Thymus (tissue), 14 donors: ENCODE measurements at places on chromosomes 12 and 14.

GRCh38 chr12:111840807-111841206 is 1.2 kb upstream of the MAPKAPK5 start:
- no peak for DNase-seq

DNA sequence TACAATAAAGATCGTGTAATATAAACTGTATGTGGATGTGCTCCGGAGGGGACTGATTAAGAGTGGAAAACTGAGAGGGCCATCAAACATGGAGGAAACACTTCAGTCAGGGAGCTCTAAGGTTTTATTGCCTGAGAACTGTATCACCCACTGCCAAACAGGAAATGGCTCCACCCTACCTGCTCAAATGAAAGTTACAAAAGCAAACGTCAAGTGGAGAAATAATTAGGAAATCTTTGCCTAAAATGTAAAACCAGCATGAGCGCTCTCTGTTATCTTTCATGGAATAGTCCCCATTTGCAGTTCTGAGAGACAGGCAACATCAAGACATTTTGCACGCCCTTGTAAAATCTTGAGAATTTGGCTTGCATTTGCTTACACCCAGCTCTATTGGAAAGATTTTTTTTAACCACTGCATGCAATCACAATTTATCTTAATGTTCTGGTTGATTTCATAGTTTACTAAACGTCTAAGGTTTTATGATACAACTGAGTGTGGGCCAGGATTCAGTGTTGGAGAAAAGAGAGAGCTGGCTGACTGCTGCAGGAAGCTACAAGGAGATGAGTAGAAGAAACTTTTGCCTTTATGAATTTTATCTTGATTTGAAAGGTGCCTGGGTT is 344.0 kb upstream of the PRICKLE1 start:
- DNase-seq: no peak

- DNase-seq: peak; percentile 70
Measured at GRCh38 chr12:1583421-1584078, 10.8 kb downstream of the FBXL14 start.

- DNase-seq: no peak
Measured at GRCh38 chr14:74501135-74501614, 7.6 kb downstream of the ISCA2 start.

DNA sequence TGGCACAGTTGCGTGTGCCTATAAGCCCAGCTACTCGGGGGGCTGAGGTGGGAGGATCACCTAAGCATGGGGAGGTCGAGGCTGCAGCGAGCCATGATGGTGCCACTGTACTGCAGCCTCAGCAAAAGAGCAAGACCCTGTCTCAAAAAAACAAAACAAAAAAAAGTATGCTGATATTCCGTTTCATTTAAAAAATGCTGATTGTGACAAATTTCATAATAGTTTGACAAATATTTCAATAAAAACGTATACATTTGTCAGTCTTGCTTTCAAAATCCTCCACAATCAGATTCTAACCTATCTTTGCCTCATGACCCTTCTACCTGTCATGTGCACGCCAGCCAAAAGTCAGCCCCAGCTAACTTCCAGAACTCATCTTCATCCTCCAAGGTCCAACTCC is 9.8 kb downstream of the USP44 start:
- no peak for DNase-seq

DNA sequence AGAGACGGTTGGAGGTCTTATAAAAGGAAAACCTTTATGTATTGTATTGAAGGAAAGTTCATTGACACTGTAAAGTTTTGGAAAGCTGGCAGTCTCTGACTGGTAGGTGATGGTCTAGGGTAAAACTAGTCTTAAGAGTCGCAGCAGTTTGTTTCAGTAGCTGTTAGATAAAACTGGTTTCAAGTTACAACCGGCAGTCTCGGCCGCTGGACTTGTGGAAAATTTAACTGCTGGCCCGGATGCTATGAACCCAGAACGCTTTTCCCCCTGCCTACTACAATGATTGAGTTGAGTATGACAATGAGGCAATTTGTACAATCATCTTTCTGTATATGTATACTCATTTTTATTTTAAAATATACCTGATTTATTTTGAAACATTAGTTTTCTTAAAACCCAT is 1426.9 kb downstream of the AACS start:
- no peak for DNase-seq
